ENCODE measurements at places on chromosomes 3 and 15.

DNA sequence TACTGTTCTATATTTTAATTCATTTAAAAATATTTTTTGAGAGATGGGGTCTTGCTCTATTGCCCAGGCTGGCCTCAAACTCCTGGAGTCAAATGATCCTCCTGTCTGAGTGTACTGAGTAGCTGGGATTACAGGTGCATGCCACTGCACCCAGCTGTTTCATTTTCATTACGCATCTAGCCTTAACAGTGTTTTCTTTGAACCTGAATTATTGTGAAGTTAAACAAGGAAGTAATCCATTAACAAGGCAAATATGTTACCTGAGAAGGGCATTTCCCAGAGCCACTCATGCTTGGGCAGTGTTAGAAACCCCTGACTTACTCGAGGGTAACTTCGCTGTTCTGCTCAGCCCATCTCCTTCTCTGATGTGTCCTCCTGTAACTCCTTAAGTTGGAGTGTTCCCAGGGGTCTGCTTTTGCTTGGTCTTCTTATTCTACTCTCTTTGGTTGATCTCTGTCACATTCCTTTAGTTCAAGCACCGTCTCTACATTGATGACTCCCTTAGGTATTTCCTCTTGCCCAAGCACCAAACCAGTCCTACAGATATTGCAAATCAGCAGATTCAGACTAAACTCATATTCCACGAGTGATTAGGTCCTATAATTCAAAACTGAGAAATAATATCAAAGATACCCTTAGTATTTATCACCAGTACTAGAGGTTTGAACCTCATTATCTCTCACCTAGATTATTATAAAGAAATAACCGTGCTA is 107.9 kb downstream of the STAC start:
- no peak for DNase-seq
- H3K27ac ChIP-seq, result no peak overlapping the region
- H3K36me3 ChIP-seq, result no peaks in the 10 kb centered on the region
- H3K27me3 ChIP-seq, result no peaks in the 10 kb centered on the region
- no peak overlapping the region for H3K4me3 ChIP-seq

GRCh38 chr3:159929171-159930141 is 59.2 kb upstream of the IL12A start:
- no peak overlapping the region for H3K27ac ChIP-seq
- DNase-seq, result no peak

DNA sequence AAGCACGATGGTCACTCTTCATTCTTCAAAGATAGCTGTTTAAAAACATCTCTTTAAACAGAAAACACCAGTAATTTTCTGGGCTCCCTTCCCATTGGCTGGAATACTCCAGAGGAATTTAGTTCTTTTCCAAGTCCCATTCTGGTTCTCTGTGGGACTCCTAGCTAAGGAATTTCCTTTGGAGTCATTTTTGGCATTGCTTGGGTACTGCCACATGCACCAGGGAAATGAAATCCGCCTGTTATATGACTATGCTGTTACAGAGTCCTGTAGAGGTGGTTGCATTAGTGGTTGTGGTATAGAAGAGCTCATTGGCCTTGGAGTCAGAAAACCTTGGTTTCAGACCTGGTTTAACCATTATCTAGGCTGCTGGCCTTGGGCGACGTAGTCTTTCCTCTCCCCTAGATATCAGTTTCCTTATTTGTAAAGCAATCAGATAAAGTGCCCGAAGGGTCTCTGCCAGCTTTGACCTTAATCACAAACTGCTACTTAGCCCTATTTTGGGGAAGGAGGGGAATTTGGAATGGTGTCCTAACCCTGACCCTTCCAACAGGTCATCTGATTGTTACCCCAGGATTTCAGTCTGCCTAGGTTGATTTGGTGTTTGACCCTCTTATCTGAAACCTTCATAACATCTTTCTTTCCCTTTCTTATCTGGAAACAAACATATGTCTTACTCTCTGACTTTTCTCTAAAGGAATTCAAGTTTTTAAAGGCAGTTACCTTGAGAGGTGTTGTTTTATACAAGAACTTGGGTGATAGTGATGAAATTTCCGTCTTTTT is 13.4 kb downstream of the RTP1 start:
- H3K4me3 ChIP-seq, result no peak overlapping the region
- DNase-seq, result no peak
- no peaks in the 10 kb centered on the region for H3K27me3 ChIP-seq
- H3K36me3 ChIP-seq, result no peaks in the 10 kb centered on the region

DNA sequence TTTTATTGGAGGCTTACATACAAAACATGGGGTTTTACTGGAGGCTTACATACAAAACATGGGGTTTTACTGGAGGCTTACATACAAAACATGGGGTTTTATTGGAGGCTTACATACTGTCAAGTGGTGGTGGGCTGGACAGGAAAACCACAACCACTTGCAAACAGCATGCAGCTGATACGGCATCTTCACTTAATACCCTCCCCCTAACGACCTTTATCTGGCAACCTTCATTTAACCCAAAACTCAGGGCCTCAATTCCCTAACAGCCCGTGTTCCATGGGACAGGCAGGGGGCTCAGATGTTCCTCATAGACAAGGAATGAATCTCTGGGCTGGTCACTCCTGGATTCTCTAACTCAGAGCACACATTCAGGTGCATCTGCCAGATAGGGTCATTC is 137.1 kb downstream of the CD47 start:
- H3K4me3 ChIP-seq, result no peak overlapping the region
- DNase-seq, result no peak
- no peaks in the 10 kb centered on the region for H3K36me3 ChIP-seq
- peaks cover 10% of the 10 kb centered on the region for H3K4me1 ChIP-seq

GRCh38 chr15:19899021-19899824 is 642.4 kb downstream of the GOLGA6L6 start:
- no peaks in the 10 kb centered on the region for H3K27me3 ChIP-seq
- H3K27ac ChIP-seq, result no peak overlapping the region
- H3K4me1 ChIP-seq, result no peaks in the 10 kb centered on the region
- no peak overlapping the region for H3K4me3 ChIP-seq
- DNase-seq, result no peak

All from T-cell (primary cell).